ENCODE measurements at places on chromosomes 1 and 21.
A peak's percentile ranks its signal among the peaks of the same experiment; 100 is the strongest.

- DNase-seq = no peak
These were observed 2.8 kb upstream of the EFHD2 start for GRCh38 chr1:15406614-15407559.

- DNase-seq = no peak
These were observed 20.3 kb downstream of the IL12RB2 start for GRCh38 chr1:67327864-67328466.

DNA sequence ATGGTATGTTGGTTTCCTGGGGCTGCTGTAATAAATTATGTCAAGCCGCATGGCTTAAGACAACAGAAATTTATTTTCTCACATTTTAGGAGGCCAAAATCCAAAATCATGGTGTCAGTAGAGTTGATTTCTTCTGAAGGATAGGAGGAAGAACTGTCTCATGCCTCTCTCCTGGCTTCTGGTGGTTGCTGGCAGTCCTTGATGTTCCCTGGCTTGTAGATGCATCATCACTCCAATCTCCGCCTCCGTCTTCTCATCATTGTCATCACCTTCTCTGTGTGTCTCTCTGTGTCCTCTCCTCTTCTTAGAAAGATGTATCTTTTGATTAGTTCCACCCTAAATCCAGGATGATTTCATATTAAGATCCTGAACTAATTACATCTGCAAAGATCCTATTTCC lies 124.7 kb upstream of the CTTNBP2NL start:
- DNase-seq = no peak

DNA sequence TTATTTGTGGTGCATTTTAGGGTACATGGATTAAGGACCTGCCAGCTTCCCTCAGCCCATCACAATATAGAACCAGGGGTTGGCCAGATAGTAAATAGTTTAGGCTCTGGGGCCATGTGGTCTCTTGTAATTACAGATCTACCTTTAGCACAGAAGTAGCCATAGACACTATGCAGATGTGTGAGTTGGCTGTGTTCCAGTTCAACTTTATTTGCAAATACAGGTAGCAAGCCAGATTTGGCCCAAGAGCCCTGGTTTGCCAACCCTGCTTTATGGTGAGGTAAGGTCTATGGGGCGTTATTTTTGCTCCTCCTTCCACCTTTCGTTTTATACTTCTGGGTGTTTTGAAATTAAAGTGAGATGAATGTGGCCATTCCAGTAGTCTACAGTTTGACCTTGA lies 48.7 kb downstream of the MRPS6 start:
- DNase-seq = no peak

GRCh38 chr1:154999571-155000410 lies 2.8 kb upstream of the ZBTB7B start:
- DNase-seq = peak; percentile 79

DNA sequence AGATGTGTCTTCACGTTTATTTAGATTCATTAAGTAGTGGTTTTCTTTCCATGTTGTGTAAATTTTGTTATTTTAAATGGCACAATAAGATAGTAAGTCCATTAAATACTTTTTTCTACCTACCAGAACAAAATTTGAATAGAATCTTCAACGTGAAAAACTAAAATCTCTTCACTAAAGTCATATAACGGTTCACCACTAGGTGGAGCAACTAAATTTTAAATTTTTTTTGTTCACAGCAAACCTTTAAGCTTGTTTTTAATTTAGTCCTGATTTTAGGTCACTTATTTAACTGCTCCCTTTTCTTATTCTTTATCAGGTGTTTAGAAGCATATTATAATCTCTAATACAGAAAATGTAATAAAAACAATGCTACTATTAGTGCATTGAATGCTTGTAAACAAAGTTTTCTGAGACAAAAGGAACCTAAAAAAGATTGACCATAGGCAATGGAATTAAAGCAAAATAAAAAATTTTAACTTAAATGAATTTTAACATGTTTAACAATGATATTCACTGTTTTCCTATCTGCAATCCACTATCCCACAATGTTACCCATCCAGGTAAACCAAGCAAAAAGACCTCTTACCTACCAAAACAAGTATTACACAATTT lies 28.3 kb upstream of the PKN2 start:
- DNase-seq = no peak

GRCh38 chr1:34870395-34870794 lies 10.8 kb upstream of the SMIM12 start:
- no peak for DNase-seq

- DNase-seq = no peak
These were observed 222.9 kb upstream of the SGIP1 start for GRCh38 chr1:66311092-66311491.

DNA sequence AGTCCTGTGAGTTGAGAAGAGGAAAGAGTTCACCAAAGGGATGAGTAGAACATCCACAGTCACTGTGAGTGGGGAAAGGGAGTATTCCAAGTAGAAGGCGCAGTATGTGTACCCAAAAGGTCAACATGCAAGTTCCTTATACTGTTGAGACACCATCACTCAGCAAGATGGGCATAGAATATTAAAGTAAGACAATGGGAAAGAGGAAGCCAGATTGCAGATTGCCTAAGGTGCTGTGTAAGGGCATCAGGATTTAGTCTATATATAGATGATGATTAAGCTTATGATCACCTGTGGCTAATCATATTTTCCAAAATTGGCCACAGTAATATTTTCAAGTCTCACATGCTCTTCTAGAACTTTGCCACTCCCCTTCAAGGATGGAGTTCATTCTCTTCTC lies 120.1 kb upstream of the CAMK1G start:
- no peak for DNase-seq

DNA sequence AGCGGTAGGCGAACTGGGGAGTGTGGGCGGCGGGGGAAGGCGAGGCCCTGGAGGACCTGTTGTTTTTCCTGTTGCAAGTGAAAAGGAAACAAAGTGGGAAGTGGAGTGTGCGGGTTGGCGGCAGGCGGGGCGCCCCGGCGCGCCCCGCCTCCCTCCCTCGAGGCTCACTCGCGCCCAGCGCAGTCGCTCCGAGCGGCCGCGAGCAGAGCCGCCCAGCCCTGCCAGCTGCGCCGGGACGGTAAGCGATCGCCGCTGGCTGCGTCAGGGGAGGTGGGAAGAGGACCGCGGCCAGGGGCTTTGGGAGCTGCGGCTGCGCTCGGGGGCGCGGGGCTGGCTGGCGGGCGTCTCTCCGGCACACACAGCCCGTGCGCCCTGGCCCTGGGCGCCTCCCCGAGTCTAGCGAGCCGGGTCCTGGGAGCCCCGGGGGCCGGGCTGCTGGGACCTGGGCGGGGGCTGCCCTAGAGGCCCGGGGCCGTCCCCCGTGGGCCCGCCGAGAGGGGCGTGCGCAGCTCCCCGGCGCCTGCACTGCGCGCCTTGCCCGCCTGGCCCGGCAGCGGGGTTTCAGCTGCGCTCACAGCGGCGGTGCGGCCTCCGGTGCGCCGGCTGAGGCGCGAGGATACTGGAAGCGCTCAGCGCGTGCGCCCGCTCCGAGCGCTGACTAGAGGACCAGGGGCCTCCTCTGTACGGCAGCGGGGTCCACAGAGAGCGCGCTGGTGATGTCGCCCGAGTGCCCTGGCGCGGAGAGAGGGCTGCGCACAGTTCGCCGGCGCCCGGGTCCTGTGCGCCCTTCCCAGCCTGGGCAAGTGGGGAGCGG lies at the start of gene PIK3CD:
TSS of gene PIK3CD (plus strand) at position 167 of the 814 bp plus-strand sequence. CDS start 58,725 bp downstream, outside the sequence.
- DNase-seq = no peak

- DNase-seq = peak; percentile 45
These were observed 98.9 kb downstream of the PGBD5 start for GRCh38 chr1:230326971-230327891.

DNA sequence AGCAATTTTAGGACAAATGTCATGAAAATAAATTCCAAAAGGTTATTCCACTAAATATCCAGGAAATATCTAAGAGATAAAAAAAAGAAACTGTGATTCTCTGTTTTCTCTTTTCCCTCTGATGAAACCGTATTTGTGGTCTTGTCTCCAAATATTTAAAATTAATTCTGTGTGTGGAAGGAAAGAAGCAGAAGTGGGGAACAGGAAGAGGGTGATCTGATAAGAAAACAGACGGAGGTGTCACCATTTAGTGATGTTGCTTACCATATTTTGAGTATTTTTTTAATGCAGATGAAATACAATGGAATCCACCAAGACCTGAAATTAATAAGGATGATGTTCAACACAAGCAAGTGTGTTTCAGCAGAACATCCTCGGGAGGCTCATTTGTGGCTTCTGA lies 29.6 kb downstream of the CLCA1 start:
- no peak for DNase-seq

DNA sequence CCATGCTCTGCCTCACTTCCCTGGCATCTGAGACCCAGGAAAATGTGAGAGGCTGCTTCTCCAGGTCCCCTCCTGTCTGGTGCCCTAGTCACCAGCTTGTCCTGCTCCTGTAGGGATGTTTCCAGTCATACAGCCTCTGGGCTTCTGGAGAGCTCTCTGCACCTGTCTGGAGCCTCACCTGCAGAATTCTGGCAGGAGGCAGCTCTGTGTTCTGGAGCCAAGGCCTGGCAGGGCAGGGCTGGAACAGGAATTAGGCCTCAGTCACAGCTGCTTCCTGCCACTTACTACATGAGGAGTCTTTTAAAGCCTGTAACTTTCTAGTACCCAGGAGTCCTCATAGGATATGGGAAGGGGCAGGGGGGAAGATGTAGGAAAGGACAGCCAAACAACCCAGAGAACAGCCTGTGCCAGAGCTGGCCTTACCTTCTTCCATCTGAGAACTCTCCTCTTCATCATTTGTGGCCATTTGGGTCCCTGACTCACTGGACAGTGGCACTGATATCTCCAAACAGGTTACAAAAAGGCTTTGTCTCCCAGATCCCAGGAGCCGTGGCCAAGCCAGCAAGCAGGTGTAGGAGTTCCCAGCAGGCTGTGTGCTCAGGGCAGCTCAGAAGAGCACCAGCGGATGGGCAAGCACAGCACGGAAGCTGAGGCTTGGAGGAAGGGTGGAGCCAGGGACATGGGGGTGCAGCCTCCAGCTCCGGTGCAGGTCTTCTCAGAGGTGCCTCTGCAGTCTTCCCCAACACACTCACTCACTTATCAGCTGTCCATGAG lies 31.4 kb upstream of the ARTN start:
- no peak for DNase-seq

GRCh38 chr1:17350928-17351446 lies 21.0 kb upstream of the PADI6 start:
- DNase-seq = no peak

GRCh38 chr1:110228869-110229268 lies 18.8 kb downstream of the KCNC4 start:
- DNase-seq = no peak

Data from HuH-7 (cell line).